ENCODE measurements at places on chromosomes 16 and 17.
A peak's percentile ranks its signal among the peaks of the same experiment; 100 is the strongest.

GRCh38 chr17:70006159-70006558 lies 68.9 kb upstream of the KCNJ16 start:
- DNase-seq, result peak; percentile 40

DNA sequence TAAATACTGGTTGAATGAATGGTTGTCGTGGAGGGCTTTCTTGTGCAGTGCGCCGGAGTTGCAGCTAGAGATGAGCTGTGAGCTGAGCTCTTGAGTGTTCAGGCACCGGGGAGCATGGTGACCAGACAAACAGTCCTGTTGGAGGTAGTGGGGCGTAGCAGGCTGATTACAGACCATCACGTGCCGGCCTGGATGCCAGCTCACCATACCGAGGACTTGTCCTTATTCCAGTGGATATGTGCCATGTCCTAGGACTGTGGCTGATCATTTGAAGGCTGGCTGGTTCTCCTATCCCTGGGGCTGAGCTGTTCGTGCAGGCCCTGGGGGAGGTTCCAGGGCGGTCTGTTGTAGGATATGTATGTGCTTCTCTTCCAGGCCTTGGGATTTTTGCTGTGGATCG lies 60.0 kb downstream of the ABCC1 start:
- DNase-seq, result no peak

- DNase-seq, result peak; percentile 95
These were observed 1.5 kb downstream of the MXRA7 start for GRCh38 chr17:76709077-76709950.

DNA sequence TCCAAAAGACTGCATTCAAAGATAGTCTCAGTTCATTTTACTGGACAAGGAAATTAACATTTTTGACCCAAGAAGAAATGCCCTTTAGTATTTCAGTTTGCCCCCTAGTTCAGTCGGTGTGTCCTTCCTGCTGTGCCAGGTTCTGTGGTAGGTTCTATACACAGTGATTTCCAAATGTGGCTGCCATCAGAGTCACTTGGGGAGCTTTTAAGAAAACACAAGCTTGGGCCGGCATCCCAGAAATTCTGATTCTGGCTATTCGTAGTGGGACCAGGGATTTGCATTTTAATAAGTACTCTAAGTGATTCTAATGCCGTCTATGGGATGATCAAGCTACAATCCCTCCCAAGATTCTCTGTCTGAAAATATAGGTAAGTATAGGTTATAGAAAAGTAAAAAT lies 10.2 kb downstream of the RSPRY1 start:
- DNase-seq, result no peak

DNA sequence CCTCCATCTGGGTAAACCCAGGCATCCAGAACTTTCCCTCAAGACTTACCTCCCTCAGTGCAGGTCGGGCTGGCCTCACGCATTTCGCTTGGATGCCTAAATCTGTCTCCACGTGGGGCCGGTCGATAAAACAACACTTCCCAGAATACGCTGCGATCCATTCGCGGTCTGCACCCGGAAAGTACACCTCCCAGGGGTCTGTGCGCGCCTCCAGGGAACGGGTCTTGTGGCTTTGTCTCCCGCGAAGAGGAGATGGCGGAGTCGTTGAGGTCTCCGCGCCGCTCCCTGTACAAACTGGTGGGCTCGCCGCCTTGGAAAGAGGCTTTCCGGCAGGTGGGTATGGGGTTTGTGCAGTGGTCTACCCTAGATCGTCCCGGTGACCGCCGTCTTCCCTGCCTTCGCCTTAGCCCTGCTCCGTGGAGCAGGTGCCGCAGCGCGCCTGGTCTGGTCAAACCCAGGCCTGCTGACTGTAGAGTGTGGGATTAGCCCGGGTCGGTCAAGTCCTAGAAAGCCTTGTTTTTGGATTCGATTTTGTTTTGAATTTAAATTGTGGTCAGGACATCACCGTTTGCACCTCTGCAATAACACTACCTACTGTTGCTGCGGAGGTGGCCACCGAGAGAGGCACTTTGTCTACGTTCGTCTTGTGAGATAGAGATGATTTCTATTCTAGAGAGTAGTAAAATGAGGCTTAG lies at the start of gene RPAIN:
Gene RPAIN (plus strand): TSS at position 224 of the 695 bp plus-strand sequence. CDS start 29 bp downstream, at position 253.
- DNase-seq, result peak; percentile 91

DNA sequence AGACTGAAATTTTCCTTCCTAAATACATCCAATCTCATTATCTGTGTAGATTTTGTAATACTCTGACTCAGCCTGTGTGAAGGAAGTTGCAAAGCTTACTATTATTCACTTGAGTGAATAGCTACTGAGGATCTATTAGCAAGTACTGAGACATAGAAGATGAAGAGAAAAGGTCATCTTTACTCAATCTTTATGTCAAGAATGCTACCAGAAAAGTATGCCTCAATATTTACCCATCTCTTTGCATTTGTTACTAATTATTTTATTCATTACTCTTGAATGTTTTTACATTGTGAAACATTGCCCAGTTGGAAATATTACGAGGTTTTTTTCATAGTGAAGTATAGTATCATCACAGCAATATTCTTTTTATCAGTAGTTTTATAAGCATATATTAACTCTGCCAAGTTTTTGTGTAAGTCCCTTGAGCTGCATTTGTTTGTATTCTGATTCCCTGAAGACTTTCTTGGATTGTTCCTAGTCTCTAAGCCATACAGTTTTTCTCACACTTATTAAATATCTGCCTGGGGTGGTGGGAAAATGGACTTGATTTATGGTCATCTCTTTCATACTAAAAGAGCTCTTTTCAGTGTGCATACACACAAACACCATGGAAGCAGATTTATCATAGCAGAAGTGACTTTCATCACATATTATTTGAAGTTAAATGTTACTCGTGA lies 110.4 kb downstream of the MRTFB start:
- DNase-seq, result peak; percentile 87

GRCh38 chr16:89489898-89490438 lies 393 bp downstream of the ANKRD11 start:
- no peak for DNase-seq

DNA sequence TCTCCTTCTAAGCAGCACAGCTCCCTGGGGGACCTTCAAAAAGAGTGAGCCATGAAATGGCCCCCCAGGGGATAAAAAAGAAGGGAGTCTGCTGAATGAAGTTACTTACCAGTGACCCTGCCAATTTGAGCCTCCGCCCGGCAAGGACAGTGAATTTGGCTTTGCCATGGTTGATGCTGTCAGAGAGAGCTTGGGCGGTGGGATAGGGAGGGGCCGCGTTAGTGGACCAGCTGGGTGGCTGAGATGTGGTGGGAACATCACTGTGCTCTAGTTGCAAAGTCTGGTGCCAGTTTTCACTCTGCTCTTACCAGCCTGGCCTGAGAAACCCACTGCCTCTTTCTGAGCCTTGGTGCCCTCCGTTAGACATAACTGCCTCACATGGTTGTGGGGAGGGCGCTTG lies 114.6 kb downstream of the MRM1 start:
- DNase-seq, result no peak

- DNase-seq, result no peak
These were observed 7.2 kb downstream of the VPS4A start for GRCh38 chr16:69318177-69318910.

- no peak for DNase-seq
These were observed 96.7 kb upstream of the CDH5 start for GRCh38 chr16:66269617-66270332.
